ENCODE measurements at places on chromosomes 11 and 22.
A peak's percentile ranks its signal among the peaks of the same experiment; 100 is the strongest.

- DNase-seq: no peak
Measured at GRCh38 chr11:67288198-67288451, 978 bp upstream of the ANKRD13D start.

DNA sequence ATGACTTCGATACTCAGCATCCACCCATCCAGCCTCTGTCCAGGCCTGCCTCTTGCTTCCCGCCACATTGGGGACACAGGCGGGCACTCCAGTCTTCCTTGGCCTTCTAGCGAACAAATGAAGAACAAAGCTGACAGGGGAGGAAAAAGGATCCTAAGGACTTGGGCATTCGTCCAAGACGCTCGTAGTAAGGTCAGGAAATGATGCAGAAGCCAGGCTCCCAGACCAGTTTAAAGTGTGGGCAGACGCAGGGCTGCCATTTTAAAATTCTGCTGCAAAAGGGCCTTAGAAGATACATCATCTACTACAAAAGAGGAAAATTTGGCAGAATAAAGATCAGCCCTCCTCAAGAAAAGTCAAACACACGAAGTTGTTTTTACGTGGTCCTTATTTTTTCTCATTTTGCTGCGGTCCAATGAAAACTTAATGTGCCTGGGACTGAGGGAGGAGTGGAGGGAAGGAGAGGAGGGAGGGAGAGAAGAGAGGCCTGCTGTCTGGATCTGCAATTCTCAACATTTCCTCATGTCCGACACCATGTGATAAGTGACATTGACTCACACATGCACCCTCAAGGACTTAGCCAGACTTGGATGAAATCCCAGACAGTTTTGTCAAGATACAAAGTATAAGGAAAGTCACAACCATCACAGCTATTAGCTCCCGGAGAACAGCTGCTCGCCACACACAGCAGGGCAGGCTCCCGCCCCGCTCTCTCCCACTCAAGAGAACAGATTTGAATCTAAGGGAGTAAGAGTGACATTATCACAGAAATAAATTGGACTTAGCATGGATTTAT lies 5.7 kb downstream of the DNAL4 start:
- DNase-seq: peak; percentile 61

GRCh38 chr11:24249921-24250320 lies 246.9 kb upstream of the LUZP2 start:
- DNase-seq: no peak

- DNase-seq: no peak
Measured at GRCh38 chr11:7435176-7435575, 50.1 kb upstream of the OLFML1 start.

All from Right ventricle myocardium superior (tissue), 1 donor.